GM19239 (cell line): ENCODE measurements at places on chromosomes 12 and 14.

- DNase-seq, result no peak
Observed at GRCh38 chr12:51683763-51684357, 92.8 kb downstream of the SCN8A start.

DNA sequence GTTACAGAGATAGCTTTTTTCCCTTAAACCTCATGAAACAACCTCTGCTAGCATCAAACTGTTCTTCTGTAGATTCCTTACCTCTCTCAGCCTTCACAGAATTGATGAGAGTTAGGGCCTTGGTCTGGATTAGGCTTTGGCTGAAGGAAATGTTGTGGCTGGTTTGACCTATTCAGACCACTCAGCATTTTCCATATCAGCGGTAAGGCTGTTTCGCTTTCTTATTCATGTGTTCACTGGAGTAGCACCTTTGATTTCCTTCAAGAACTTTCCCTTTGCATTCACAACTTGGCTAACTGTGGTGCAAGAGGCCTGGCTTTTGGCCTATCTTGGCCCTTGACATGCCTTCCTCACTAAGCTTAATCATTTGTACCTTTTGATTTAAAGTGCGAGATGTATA is 50.7 kb upstream of the NRXN3 start:
- no peak for DNase-seq

GRCh38 chr14:36509069-36509917 is 10.7 kb downstream of the NKX2-1 start:
- peak; percentile 1 for DNase-seq

DNA sequence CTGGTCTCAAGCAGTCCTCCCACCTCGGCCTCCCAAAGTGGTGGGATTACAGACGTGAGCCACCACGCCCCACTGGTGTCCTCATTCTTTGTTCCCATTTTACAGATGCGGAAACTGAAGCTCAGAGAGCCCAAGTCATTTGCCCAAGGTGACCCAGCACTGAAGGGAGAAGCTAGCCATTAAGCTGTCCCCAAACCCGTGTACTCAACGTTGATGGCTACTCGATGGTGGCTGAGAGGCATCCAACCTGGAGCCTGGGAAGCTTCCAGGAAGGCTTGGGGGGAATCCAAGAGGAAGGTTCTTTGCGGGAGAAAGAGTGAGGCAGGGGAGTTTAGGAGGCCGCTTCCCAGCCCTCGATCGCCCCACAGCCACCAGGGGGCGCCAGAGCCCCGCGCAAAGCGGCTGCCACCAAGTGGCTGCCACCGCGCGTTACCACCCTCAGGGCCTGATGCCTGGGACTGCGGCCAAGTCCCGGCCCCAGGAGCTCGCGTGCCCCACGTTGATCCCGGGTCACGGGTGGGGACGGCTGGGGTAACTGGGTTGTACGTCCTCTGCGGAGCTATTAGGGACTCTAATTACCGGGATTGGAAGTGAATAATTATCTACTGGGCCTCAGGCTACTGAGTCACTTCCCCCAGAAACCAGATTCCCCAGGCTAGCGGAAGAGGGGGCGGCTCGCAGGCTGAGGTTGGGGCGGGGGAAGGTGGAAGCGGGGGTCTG is 8.8 kb upstream of the SH2B3 start:
- DNase-seq, result peak; percentile 73

GRCh38 chr14:92986254-92987147 is 63.6 kb downstream of the CHGA start:
- DNase-seq, result no peak

GRCh38 chr12:47814539-47815170 is 5.0 kb downstream of the HDAC7 start:
- DNase-seq, result no peak

DNA sequence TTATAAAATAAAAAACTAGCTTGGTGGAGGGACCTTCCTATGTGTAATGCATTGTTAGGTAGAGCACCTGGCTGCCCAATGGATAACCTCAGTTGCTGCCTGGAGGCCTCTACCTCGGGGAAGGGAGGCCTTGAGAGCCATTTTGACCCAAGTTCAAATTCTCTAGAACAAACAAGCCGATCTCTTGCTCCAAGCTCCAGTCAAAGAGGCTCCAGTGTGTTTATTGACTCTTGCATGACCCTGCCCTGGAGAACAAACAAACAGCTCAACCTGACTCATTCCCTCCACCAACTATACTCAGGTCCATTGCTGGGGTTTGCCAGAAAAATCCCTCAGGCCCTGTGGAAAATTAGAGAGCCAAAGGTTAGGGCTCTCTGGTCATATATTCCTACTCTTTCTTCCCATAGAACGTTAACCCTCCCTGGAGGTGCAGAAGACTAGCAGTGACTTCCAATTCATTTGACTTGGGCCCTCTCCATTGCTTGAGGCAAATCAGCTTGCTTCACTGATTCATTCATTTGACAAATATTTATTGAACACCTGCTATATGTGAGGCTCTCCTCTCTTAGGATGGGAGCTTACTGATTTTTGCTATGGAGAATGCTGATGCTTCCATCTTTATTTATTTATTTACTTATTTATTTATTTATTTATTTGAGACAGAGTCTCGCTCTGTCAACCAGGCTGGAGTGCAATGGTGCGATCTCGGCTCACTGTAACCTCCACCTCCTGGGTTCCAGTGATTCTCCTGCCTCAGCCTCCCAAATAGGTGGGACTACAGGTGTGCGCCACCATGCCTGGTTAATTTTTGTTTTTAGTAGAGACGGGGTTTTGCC is 73.7 kb upstream of the CISTR start:
- no peak for DNase-seq

GRCh38 chr12:59408431-59408830 is 187.4 kb upstream of the SLC16A7 start:
- DNase-seq, result no peak

DNA sequence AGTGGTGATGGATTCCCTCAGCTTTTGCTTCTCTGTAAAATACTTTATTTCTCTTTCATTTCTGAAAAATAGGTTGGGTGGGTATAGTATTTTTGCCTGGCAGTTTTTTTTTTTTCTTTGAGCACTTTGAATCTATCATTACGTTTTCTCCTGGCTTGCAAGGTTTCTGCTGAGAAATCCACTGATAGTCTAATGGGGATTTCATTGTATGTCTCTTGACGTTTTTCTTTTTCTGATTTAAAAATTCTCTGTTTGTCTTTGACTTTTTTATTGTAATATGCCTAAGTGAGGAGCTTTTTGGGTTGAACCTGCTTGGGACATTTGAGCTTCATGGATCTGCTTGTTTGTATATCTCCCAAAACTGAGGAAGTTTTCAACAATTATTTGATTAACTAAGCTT is 606.0 kb downstream of the KCNH5 start:
- no peak for DNase-seq

- DNase-seq, result no peak
Observed at GRCh38 chr14:50320283-50320682, 8.2 kb downstream of the DMAC2L start.

DNA sequence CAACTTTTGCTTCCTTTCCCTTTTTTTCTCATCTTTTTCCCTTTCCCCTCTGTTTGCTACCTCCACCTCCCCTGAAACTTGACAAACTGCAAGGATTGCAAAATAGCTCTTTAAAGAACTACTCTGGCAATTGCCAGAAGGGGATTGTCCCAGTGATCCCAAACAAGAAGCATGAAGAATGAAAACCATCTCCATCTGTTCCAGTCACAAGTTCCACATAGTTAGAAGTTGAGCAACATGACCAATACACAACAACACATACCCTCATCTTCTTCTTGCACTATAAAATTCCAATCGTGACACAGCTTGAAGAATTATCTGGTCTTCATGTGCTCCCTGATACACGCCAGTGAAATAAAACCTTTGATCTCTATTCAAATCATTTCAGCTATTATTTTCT is 93.7 kb upstream of the USP15 start:
- no peak for DNase-seq

GRCh38 chr14:102986810-102987579 is 64.5 kb downstream of the AMN start:
- no peak for DNase-seq

DNA sequence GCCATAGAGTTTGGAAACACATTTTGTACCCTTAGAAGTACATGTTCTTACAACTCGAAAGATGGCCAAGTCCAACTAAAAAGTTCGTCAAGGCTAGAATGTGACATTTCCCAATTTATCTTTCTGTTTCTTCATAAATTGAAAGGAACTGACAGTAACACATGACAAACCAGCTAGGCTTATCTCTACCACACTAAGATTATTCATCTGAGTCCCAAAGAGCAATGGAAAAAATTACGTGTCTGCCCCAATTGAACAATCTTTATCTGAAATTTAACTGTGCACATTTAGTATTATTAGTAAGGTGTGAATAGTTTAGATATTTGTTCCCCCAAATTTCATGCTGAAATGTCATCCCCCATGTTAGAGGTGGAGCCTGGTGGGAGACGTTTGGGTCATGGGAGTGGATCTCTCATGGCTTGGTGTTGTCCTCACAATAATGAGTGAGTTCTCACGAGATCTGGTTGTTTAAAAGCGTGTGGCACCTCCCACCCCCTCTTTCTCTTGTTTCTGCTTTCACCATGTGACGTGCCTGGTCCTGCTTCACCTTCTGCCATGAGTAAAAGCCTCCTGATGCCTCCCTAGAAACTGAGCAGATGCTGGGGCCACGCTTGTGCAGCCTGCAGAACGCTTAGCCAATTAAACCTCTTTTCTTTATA is 13.3 kb downstream of the CPM start:
- no peak for DNase-seq

DNA sequence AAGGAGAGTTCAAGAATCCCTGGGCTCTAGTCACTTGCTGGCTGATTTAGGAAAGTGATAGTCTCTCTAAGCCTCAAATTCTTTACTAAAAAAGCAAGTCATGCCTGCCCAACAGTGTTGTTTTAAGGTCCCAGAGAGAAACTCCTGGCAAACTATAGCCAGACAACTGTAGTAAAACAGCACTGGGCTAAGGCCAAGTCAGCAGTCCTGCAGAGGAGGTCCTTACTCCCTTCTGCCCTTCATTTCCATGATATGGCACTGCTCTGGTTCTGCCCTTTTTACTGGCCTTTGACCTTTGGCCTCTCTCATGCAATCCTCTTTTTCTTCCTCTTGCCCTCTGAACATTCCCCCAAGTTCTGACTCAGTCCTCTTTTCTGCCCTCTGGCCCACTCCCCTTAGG is 74.9 kb downstream of the VWF start:
- no peak for DNase-seq

DNA sequence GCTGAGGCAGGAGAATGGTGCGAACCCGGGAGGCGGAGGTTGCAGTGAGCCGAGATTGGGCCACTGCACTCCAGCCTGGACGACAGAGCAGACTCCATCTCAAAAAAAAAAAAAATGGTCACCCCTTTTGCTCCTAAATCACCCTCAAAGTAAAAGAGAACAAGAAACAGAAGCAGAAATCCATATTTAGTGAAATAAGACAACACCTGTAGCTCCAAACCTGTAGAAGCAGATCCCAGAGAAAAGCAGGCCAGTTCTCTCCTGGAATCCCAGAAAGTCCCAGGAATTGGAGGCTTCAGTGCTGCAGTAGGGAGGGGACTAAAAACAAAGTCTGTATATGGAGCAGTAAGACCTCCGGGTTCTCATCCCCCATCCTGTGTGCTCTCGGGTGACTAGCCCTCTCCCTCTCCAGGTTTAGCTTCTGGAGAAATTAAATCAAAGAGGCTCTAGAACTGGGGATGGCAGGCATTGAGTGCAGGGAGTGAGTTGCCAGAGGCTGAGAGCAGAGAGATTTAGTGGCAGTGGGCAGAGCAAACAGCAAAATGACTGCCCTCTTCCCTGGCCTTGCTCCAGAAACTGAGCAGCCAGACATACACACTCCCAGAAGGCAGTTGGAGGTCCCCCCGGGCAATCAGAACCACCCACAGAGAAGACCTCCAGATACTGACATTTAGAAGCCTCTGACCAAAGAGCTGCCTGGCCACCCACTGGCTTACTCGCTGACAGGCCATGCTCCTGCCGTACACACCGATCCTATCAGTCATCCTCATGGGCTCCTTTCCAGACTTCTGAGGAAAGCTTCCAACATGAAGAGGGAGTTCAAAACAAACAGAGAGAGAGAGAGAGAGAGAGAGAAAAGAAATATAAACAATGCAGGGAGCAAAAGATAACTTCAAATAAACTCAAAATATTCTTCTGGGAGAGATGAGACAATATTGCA is 6.3 kb upstream of the MLXIP start:
- DNase-seq, result no peak

GRCh38 chr14:50045039-50045711 is 71.2 kb downstream of the VCPKMT start:
- DNase-seq, result peak; percentile 61

DNA sequence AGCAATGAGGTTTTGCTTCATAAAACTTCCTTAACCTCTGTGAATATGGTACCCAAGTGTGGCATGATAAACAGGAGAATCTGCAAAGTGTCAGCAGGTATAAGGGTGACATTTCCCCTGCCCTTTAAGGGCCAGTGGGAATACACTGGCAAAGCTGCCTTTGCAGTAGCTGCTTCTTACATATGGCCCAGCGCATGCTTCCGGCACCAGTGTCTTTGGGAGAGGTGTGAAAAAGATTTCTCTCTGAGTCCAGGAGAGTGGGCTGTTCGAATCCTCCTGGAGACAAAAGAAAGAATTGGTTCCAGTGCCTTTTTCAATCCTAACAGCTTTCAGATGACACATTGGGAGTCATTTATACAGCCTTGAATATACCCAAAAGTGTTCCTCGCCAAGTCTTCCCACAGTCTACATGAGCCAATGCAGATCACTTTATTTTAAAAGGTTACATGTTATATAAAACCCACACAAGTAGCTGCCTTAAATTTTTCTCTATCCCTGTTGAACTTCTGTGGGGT is 437.7 kb downstream of the PRKD1 start:
- no peak for DNase-seq

GRCh38 chr14:80404413-80404812 is 193.1 kb upstream of the DIO2 start:
- no peak for DNase-seq

GRCh38 chr14:22429546-22430294 is 159.3 kb downstream of the DAD1 start:
- DNase-seq, result no peak

GRCh38 chr12:46702581-46703344 is 123.0 kb downstream of the SLC38A4 start:
- no peak for DNase-seq

DNA sequence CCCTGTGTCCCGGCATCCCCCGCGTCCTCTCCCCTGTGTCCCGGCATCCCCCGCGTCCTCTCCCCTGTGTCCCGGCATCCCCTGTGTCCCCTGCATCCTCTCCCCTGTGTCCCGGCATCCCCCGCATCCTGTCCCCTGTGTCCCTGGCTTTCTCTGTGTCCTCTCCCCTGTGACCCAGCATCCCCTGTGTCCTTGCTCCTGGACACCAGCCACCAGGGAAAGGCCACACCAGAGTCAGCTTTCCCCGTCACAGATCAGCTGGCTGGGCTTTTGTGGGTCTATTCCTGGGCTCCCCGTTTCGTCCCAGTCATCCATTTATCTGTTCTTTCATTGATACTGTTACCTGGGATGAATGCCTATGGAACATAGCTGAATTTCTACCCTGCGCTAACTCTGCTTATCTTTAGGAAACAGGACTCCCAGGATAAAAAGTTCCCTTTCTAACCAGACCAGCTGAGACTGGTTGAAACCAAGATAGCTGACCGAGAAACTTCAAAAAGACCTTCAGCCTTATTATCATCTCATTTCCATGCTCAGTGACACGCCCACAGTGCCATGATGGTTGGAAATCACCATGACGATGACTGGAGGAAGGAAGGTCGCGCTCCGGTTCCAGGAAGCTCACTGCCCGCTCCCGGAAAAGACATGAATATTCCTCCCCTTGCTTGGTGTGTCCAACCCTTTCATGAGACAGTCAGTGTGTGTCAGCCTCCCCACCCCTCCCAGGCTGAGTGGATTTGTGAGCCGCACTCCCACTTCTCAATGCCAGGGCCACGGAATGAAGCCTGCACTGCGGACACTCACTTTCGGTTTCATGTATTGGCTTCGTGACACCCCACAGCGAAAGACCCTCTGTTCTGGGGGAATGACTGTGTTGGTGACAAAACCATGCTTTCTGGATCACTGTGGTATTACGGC is 276.4 kb upstream of the SFSWAP start:
- DNase-seq, result no peak
